ENCODE measurements at places on chromosomes 7 and 10. TPM values are rescaled to one million over a fixed set of nuclear protein-coding genes. Genes with fewer than 3 reads are reported as not detected.

HHEX gene
- total RNA-seq, result 2.8 TPM

GRCh38 chr7:28750981-28751380, 207.1 kb downstream of the TRIL start:
- no peak for DNase-seq

DNA sequence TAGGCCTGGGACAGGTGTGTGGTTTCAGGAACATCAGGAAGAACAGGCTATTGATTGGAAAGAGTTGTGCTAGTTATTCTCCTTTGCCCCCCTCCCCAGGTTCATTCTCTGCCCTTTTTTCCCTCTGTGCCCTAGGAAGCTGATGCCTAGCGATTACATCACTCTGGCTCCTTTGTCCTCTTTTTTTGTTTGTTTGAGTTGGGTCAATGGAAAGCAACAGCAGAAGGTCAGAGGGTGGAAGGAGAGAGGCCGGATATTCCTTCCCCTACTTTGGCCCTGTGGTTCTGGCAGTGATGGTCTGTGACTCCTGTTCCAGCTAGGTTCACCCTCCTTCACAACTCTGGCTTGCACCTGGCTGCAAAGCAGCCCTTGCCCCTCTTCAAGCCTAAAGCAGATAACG, 18.9 kb downstream of the LOXL4 start:
- no peak for DNase-seq

ASAH2 gene
- total RNA-seq, result 2.0 TPM

GRCh38 chr7:45653209-45653907, 79.2 kb downstream of the ADCY1 start:
- no peak for DNase-seq

NXPH1 gene
- total RNA-seq, result not detected

- DNase-seq, result no peak
Observed at GRCh38 chr7:98322331-98323270, 41.1 kb downstream of the BRI3 start.

- DNase-seq, result peak; percentile 31
Observed at GRCh38 chr7:135808206-135808605, 59.6 kb upstream of the FAM180A start.

DNA sequence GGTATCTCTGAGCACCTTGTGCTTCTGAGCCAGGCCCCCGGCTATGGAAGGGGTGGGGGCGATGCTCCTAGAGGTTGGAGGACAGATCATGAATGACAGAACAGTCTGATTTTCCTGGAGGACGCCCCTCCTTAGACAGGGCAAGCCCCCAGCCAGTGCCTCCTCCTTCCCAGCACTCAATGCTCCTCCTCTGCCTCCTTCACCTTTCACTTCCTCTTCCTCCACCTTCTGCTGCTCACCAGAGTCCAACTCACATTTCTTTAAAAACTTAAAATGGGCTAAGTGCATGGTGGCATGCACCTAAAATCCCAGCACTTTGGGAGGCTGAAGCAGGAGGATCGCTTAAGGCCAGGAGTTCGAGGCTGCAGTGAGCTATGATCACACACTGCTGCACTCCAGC, 71.1 kb upstream of the CUX1 start:
- no peak for DNase-seq

DNA sequence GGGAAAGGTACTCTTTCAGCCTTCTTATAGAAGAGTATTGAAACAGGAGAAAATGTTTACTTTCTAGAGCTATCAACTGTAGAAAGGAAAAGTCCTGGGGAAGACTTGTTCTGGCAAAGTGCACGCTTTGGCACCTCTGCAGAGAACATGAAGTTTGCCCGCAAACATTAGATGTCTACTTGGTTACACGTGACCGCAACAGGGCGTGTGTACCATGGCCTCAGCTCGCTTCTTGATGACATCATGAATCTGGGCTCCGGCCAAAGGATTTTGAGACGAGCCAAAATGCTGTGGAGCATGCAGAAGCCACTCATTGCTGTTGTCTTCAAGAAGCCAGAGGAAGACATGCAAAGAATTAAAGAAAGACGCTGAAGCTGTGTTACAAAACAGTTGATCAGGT, 8.6 kb upstream of the TAS2R60 start:
- peak; percentile 77 for DNase-seq

DNA sequence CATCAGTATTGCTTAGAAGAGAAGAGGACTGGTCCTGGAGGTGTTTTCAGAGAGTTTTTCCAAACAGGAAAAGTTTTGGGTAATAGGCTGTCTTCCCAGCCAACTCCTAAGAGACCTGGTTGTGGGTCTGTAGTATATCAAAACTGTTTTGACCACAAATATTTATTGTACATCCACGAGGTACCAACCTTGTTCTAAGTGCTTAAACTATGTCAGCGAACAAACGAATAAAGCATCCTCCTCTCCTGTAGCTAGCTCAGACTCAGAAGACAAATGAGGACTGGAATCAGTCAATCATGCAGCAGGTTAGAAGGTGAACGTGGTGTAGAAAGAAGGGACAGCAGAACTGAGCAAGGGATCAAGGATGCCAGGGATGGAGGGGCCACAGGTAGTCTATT, 61.6 kb upstream of the MKI67 start:
- no peak for DNase-seq

- DNase-seq, result peak; percentile 59
Observed at GRCh38 chr10:124649214-124649613, 95.0 kb downstream of the FAM53B start.

DNA sequence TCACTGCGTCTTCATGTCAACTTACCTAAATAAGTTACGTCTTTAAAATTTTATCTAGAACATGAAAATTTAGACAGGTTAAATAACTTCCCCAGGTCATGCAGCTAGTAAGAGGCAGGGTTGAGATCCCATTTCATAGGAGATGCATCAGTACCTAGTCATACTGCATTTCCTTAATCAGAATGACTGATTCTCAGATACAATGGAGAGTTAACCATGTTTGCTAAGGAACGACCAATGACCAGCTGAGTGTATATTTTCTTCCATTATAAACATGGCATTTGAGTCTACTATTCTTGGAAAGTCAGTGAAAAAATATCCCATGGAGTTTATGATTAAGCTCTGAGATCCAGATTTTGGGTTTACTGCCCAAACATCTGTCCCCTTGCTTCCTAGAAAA, 39.6 kb downstream of the ENTPD1 start:
- DNase-seq, result no peak

HOXA2 gene
- total RNA-seq, result 0.48 TPM

DNA sequence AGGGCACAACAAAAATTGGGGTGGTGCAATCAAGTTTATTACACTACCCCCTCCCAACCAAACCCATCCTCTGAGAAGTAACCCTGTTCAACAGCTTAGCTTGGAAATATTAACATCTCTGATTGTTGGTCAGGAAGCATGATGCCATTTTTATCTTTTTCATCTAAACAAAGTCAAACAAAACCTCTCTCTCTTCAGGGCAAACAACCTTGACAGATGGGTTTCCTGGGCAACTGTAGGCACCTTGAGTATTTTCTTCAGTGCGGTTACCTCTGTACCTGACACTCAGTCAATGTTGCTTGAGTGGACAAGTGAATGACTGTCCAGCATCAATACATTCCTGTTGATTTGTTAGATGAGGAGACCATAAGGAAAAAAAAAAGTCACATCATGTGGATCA, 183.6 kb downstream of the NRP1 start:
- DNase-seq, result no peak

- DNase-seq, result no peak
Observed at GRCh38 chr10:99123336-99123735, 112.3 kb downstream of the HPSE2 start.

GRCh38 chr10:15420858-15421257, 49.8 kb upstream of the FAM171A1 start:
- no peak for DNase-seq

GRCh38 chr10:125442856-125443540, 240.0 kb downstream of the TEX36 start:
- DNase-seq, result no peak

DNA sequence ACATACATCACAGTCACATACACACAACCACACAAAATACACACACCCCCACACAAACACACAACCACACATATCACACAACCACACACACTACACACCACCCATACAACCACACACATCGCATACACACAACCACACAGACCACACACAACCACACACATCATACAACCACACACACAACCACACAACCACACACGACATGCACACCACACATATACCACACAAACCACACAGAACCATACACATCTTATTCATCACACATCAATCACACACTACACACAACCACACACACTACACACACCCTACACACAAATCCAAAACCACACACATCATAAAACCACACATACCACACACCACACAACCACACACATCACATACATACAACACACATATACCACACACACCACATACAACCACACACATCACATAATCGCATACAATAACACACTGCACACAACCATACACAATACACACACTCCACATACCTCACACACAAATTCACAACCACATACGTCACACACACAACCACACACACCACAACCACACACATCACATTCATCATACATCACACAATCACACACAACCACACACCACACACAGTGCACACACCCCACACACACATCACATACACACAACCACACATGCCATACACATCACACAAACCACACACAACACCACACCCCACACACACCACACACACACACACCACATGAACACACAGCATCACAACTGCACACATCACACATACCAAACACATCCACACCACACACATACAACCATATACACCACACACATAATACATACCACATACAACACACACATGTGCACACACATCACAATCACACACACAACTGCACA, 30.4 kb downstream of the GPRIN2 start:
- DNase-seq, result no peak

- DNase-seq, result no peak
Observed at GRCh38 chr10:31659665-31660064, 269.0 kb downstream of the ARHGAP12 start.

DNA sequence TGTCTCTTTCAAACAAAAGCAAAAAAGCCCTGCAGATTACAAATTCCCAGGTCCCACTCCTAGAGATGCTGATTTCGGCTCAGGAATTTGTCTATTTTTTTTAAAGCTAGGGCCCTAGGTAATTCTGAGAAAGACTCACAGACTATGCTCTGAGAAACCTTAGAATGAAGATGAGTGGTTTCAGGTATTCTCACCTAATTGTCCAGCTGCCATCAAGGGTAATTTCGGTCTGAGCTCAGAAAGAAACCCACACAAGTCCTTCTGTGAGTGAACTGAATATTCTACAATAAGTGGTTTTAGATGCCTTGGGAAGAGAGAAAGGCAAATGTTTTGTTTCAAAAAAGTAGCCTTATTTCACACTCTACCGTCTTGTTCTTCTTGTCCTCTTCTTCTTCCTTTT, 45.7 kb downstream of the DCLRE1A start:
- DNase-seq, result no peak

NEBL gene
- 0.89 TPM for total RNA-seq

GRCh38 chr10:124028700-124029480, 64.5 kb downstream of the CHST15 start:
- DNase-seq, result no peak

GRCh38 chr7:48710995-48711394, 213.4 kb upstream of the CDC14C start:
- DNase-seq, result no peak

HOXA1 gene
- total RNA-seq, result 0.21 TPM

TMEM225B gene
- total RNA-seq, result not detected

DNA sequence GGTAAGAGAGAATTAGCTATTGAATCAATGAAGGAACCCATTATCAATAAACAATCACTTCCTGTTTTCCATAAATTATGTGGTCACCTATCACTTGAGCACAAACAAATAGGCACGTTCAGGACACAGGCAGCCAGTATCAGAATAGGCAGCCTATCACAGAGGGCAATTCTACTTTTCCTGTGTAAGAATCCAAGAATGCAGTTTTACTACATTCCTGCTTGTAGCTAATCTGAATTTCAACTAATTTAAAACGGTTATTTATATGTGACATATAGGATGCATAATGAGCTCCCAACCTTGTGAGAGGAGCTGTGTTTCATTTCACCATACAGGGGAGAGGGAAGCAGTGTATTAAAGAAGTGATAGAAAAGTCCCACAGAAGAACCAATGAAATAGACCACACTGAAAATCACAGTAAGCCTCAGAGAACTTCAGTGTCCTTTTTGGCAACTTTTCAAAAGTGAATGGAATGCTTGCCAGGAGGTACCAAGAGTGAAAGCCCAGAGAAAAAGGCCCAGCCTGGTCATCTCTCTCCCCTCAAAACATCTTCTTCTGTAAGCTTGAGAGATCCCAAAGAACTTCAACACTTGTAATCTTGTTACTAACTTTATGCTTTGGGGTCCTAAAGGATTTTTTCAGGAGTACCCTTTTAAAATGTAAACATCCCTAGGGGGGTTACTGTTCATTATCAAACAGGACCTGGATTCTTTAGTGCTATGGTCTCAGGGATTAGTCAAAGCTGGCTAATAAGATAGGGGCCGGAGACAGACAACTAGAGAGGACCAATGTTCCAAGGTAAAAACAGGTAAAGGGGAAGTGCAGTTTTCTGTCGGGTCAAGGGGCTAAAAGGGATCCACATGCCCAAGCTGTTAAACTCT, 1.3 kb downstream of the IMMP2L start:
- DNase-seq, result no peak

DNA sequence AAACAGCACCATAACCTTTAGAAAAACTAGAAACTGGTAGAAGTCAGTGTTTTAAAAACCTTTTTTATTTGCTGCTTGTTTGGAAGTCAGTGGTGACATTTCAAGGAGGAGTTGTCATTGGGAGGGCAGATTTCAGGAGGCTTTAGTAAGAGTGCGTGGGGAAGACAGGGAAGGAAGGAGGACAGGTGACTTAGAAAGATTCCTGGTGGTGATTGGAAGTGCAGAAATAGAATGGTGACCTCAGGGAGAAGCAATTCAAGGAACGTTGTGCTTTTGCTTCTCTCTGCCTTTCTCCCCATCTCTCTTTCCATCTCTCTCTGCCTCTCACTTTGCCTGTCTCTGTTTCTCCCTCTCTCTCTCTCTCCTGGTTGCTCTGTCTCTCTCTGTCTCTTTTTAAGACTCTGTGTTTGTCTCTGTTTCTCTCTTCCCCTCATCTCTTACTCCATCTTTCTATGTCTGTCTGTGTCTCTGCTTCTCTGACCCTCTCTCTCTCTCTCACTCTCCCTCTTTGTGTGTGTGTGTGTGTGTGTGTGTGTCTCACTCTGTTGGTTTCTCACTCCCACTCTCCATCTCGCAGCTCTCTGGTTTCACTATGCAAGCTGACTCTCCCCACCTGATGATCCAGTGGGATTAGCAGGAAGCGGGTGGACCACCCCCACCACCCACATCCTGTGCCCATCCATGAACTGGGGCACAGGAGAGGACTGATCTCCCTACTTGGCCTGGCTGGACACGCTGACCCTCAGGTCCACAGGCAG, 10.9 kb upstream of the PFKP start:
- no peak for DNase-seq

GRCh38 chr10:113735913-113736312, 15.6 kb upstream of the PLEKHS1 start:
- DNase-seq, result no peak
